ENCODE measurements at places on chromosomes 7 and 10. TPM values are rescaled to one million over a fixed set of nuclear protein-coding genes. Genes with fewer than 3 reads are reported as not detected.

INTS15 gene
- 28.1 TPM for total RNA-seq

TMEM236 gene
- total RNA-seq = 0.08 TPM

ZP3 gene
- total RNA-seq = 17.5 TPM

ARPC1A gene
- total RNA-seq = 131 TPM

SNCG gene
- total RNA-seq = 6.6 TPM

CHST3 gene
- 42.6 TPM for total RNA-seq
